Activated CD8-positive, alpha-beta memory T cell treated with anti-CD3 and anti-CD28 coated beads for 1 hour (primary cell): ENCODE measurements at places on chromosomes 13 and 19.
A peak's percentile ranks its signal among the peaks of the same experiment; 100 is the strongest.

DNA sequence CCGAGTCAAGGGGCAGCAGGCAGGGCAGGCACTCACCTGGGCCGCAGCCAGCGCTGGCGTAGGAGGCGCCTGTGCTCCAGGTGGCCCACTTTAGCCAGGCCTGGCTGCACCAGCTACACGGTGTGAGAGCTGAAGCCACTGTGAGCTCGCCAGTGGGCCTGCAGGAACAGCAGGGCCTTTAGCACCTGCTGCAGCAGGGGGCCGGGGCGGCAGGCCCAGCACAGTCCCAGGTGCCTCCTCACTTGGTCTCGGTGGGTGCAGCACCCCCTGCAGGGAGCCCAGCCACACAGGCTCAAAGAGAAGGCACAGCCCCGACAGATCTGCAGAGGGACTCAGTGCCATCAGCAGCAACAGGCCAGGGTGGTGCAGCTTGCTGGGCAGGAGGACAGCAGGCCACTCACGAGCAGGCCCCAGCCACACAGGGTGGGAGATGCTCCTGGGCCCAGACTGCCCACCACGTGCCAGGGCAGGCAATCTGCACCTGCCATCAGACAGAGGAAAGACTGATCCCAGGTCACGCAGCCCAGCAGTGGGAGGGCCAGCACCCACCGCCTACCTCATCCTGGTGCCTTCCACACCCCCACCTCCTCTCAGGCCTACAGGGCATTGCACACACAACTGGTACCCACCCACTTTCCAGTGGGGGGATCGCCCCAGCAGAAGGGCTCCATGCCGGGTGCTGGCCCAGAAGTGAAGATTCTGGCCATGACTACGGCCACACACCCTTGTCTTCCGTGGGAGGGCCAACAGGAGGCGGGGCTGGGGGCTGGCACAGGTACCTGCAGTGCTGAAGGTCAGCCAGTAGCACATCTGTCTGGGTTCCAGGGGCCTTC lies 15.8 kb downstream of the ARHGAP33 start:
- DNase-seq, result no peak

DNA sequence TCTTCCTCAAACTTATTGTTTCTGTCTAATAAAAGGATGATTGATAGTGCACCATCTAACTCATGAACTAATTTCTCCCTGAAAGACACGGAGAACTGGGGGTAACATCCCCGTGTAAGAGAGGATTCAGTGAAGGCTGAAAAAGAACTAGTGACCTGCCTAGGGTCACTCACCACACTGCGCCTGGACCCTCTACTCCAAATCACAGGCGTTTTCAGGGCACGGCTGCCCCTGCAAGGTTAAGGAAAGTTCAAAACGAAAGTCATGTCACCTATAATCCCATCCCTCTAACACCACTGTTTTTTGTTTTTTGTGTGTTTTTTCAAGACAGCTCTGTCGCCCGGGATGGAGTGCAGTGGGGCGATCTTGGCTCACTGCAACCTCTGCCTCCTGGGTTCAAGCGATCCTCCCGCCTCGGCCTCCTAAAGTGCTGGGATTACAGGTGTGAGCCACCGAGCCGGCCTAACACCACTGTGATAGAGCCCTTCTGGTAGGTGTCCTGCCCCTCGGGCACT lies 8.7 kb downstream of the URAD start:
- no peak for DNase-seq

GRCh38 chr13:32587811-32588170 lies 1.5 kb downstream of the PDS5B start:
- DNase-seq, result no peak

- no peak for DNase-seq
These were observed 17.3 kb downstream of the SBK2 start for GRCh38 chr19:55519451-55520311.

- DNase-seq, result no peak
These were observed 15.0 kb downstream of the CLEC4M start for GRCh38 chr19:7778081-7778480.

DNA sequence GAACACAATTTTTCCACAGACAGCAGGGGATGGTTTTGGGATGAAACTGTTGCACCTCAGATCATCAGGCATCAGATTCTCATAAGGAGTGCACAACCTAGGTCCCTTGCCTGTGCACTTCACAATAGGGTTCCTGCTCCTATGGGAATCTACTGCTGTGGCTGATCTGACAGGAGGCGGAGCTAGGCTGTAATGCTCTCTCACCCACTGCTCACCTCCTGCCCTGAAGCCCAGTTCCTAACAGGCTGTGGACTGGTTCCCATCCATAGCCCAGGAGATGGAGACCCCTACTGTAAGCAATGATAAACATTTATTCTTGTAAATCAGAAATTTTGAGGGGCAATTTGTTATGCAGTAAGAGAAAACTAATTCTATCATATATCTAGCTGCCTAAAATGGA lies 1234.7 kb downstream of the SLITRK1 start:
- DNase-seq, result no peak

DNA sequence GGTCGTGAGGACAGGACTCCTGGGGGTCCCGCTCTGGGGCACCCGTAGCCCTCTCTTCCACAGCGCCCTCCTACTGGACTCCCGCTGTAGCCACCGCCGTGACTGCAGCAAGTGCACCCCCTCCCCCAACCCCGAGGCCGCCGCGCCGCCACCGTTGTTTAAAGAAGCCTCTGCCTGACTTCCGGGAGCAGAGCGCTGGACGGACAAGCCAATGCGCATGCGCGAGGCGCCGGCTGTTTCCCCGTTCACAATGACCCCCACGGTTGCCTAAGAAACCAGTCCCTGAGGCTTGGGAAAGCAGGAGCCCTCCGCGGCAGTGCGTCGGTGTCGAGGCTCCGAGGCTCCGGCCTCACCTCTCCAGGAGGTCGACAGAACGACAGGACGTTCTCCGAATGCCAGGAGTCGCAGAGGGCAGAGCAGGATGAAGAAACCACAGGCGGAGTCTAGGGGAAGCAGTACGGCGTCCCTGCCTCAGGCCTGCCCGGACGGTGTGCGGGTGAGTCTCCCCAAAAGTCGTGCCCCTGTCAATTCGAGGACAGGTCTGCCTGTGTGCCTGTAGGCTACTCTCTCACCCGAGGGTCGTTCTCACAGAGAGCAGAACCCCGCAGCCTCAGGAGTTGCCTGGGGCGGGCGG lies 70.5 kb upstream of the ZNF420 start:
- DNase-seq, result peak; percentile 21

- no peak for DNase-seq
These were observed 17.7 kb downstream of the LRRC4B start for GRCh38 chr19:50550594-50550966.

GRCh38 chr19:13060964-13061927 lies 41.4 kb downstream of the LYL1 start:
- peak; percentile 42 for DNase-seq

DNA sequence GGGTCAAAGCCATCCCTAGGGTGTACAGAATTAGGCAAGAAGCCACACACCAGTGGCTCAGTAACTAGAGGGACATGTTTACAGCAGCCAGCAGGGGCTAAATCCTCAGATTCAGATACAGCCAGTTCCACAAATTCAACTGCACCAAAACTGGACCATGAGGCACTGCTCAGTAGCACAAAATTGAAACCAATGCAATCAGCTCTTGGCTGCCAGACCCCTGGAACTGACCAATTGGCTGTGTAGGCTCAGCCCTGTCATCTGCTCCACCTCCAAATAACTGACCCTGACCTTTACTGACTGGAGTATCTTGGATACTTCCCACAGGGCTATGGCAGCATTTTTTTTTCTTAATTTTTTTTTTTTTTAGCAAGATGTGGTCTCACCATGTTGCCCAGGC lies 226.5 kb downstream of the FOXO1 start:
- DNase-seq, result no peak

DNA sequence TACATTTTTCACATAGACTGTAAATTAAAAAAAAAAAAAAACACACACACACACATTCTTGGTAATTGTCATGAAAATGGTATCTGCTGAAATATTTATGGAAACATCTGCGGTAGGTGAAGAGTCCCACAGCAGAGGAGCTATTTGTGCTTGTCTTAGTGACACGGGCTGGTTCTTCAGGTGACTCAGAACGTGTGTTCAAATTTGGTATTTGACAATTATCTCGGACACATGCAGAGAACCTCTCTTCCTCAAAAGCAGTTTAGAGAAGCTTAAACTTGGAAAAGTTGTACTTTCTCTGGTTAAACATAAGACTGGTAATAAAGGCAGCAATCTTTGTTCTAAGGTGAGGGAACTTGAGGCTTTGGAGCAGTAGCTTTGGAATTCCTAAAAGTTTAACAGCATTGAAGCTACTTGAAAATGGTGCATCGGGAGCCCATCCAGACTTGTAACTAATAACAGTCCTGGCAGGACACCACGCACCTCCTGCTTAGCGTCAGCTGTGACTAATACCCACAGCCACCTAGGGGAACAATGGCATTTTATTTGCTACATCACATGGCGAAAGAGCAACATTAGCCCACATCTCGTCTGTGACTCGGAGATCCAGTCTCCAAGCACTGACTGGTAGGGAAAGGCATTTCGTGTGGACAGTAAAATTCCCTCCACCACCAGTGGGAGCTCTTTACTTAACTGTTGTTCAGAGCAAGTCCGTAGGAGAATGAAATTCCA lies 1505.1 kb upstream of the SLC10A2 start:
- DNase-seq, result no peak

GRCh38 chr13:35966024-35966423 lies 165.2 kb downstream of the DCLK1 start:
- no peak for DNase-seq

DNA sequence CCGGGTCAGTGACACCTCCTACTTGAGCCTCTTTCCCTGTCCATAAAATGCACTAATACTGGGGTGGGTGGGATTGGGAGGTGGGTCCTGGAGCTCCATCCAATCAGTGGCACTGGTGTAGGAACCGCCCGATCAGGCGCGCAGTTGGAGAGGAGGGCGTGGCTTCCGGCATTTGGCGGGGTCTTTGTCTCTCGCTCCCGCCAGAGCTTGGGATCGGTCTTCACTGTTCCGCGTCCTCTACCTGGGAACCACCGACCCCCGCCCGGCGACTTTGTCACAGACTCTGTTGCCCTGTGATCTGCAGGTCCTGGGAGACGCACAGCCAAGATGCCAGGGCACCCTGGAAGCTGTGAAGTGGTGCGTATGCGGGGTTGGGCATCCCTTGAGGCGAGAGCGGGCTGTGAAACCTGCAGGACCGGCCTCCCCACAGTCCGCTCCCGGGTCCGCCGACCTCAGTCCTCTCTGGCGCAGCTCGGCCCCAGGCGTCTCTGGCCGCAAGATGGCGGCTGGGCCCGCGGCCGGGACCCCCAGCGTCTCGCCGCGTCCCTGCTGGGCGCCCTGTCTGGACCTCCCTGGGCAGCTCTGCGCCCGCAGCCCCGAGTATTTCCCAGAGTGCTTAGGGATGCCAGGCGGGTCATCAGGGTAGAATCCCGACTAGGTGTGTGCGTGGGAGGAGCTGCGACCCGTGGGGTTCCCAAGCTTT lies 41.6 kb upstream of the ZNF730 start:
- no peak for DNase-seq

GRCh38 chr19:10881403-10882107 lies 10.2 kb downstream of the CARM1 start:
- no peak for DNase-seq

DNA sequence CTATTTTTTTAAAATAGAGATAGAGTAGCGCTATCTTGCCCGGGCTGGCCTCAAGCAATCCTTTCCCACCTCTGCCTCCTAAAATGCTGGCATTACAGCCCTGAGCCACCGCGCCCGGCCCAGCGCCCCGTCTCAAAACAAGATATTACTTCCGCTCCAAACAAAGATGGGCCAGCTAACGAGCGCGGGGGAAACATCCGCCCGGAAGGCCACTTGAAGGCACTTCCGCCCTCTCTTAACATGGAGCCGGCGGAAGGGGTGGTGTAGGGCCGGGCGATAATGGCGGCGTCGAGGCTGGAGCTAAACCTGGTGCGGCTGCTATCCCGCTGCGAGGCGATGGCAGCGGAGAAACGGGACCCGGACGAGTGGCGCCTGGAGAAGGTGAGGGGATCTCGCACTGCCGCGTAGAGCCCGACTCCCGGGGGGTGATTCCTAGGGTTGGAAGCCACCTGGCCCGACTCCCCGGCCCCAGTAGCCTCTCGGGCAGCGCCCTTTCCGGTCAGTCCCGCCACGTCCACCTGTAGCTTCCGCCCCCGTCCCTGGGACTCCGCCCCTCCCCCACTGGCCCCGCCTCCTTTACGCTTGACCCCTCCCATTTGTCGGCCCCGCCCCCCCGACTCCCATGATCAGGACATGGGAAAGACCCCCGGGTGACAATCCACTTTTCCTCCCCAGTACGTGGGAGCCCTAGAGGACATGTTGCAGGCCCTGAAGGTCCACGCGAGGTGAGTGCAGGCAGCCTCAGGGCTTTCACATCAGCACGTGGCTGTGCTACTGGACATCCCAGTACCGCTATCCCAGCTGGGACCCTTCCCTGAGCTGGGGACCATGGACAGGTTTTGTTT lies at the start of gene USE1:
USE1 (plus strand) TSS at position 231 of the 845 bp plus-strand sequence; CDS start at position 280, 49 bp downstream.
- DNase-seq, result peak; percentile 59

- DNase-seq, result no peak
These were observed 6.9 kb downstream of the DCLK1 start for GRCh38 chr13:36124236-36124822.

DNA sequence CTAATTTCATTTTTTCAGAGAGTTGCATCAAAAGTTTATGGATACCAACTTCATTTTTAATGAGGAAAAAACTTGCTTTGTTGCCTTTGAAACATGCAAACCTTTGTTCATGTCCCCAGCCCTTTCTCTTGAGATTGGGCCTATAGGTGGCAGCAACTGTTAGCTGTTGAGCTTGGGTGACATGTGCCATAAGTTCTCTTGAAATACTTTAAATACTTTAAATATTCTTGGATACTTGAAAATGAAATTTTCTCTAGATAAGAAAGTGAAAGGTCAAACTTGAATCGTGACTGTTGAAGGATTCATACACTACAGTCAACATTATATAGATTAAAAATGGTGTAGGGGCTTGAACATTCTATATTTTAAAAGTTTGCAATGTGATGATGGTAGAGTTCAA lies 294.9 kb downstream of the NDFIP2 start:
- DNase-seq, result no peak

DNA sequence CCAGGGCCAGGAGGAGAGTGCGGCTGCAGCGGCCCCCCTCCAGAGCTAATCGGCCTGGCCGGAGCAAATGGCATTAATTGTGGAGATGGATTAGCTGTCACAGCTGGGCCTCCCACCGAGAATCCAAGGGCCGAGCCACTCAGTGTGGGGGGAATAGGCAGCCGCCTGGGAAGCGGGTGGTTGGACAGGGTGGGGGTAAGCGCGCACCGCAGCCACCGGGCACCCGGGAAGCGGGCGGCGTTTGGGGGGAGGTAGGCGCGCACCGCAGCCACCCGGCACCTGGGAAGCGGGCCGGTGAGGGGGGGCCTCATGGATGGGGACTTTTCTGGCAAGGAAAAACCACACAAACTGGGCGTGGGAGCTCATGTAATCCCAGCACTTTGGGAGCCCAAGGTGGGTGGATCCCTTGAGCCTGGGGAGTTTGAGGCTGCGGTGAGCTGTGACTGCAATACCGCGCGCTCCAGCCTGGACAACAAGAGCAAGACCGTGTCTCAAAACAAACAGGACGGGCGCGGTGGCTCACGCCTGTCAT lies 9.7 kb downstream of the R3HDM4 start:
- DNase-seq, result no peak

- DNase-seq, result no peak
These were observed 7.0 kb downstream of the RCN3 start for GRCh38 chr19:49534632-49535385.

GRCh38 chr19:45766869-45767346 lies 2.1 kb downstream of the SIX5 start:
- no peak for DNase-seq
